Amniotic stem cell (primary cell): ENCODE measurements at places on chromosomes 13 and 19.

DNA sequence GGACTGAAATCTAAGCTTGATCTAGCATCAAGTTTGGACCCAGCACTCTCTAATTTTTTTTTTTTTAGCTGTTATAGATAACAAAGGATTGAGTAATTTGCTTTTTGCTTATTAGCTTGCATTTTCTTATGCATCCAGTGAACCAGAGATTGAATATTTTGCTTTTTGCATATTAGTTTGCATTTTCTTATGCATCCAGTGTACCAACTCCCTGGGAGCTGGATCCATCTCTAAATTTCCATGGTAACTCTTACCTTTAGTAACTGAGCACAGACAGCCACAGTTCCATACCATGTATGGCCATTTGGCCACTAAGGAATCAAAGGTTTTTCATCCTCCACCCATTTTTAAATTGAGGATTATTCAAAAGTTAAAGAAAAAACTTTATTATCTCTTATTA lies 8.7 kb upstream of the ZNF548 start:
- DNase-seq = no peak

DNA sequence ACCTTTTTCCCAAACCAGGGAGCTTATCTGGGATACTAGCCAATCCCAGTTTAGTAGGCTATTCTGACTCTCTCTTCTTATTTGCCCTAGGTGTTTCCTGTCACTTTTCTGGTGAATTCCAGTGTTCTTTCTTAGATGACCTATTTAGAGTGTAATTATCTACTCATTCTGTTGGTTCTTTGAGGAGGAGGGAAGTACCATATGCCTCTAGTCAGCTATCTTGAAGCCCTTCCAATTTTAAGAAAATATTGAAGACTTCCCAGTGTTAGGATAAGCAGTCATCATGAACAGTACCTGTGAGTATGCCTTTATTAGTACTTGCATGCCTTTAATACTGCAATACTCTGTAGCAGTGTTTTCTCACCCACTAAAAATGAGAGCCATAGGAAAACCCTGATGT lies 724.3 kb upstream of the SLITRK1 start:
- DNase-seq = no peak

GRCh38 chr19:58560007-58560887 lies 1.8 kb upstream of the UBE2M start:
- DNase-seq = no peak

DNA sequence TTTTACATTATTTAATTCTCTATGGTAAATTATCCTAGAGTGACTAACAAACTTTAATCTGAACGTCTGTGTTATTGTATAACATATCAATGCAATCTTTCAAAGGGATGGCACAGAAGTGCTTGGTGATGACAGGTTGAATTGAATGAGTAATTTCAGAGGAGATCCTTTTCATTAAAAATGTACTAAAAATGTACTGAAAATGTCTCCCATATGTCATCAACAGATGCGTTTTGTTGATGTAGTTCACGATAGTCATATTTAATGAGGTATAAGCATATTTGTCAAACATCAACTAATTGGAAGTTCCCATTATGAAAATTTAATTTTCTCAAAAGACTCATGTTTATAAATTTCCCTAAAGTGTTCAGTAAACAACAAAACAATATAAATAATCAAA lies 1434.7 kb upstream of the PCDH20 start:
- DNase-seq = no peak

- DNase-seq = no peak
Observed at GRCh38 chr19:1360126-1360817, 23.4 kb upstream of the NDUFS7 start.

DNA sequence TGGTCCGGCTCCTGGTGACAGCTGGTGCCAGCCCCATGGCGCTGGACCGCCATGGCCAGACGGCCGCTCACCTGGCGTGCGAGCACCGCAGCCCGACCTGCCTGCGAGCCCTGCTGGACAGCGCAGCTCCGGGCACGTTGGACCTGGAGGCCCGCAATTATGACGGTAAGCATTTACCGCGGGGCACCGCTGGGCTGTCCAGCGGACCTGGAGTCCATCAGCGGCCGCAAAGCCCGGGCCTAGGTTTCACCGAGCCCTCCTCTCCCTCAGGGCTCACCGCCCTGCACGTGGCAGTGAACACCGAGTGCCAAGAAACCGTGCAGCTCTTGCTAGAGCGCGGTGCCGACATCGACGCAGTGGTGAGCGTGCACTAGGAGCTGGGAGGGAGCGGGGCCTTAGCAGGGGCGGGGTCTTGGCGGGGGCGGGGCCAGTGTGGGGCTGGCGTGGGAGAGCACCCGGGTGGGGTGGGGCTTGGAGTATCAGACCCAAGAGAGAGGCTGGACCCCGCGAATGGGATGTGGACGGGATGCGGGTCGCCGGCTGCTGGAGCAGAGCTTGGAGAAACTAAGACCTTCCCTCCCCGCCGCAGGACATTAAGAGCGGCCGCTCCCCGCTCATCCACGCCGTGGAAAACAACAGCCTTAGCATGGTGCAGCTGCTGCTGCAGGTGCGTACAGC lies 8.7 kb downstream of the BCL3 start:
- no peak for DNase-seq

GRCh38 chr19:38727868-38728660 lies 16.2 kb downstream of the CAPN12 start:
- no peak for DNase-seq

GRCh38 chr13:70284371-70284770 lies 176.1 kb upstream of the KLHL1 start:
- no peak for DNase-seq

DNA sequence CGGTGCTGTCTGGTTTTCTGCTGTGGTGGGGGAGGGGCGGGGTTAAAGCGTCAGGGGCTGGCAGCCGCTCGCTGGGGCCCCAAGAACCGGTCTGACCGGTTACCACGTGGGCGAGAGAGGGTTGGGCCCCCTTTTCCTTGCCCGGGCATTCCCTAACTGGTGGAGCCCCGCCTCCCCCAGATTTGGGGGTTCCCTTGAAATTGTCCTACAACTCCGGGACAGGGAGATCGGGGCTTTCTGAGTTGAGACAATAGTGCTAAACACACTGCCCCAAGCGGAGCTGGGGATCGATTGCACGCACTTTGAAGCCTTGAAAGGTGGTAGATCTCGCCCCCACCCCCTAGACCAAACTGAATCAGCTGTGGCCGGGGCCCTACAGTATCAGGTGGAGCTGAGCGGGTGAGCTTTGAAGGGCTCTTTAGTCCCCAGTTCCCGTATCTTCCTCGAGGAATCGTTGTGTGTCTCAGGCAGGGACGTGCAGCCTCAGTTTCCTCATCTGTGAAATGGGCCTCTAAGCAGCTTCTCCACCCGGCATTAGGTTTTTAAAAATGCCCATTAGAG lies 4.8 kb downstream of the IER2 start:
- DNase-seq = no peak

DNA sequence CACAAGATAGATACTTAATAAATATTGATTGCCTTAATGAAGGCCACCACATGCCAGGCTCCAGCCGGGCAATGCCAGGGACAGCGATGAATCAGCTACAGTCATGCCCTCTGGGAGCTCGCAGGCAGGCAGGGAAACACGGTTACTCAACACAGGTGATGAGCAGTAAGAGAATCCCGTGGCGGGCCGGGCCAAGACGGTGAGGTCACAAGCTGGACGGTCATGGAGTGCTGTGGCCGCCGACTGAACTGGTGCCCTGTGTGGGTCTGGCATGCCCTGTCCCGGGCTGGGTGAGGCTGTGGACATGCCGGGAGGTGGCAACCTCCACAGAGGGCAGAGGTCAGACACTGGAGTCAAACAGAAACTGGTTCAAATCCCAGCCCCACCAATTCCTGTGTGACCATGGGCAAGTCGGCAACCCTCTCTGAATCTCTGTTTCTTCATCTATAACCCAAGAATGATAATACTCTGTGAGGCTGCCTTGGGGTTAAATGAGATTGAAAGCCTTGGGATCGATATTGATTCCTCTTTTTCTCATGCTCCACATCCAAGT lies 13.2 kb upstream of the PAK4 start:
- DNase-seq = no peak

GRCh38 chr13:109028624-109029023 lies 399.2 kb downstream of the MYO16 start:
- no peak for DNase-seq

- DNase-seq = no peak
Observed at GRCh38 chr13:102561933-102562332, 34.9 kb upstream of the TPP2 start.

GRCh38 chr19:46970815-46971214 lies 48.8 kb upstream of the NPAS1 start:
- DNase-seq = peak; percentile 84
